HepG2 (cell line): ENCODE measurements at places on chromosomes 13 and 19. TPM values are rescaled to one million over a fixed set of nuclear protein-coding genes. Genes with fewer than 3 reads are reported as not detected.
A peak's percentile ranks its signal among the peaks of the same experiment; 100 is the strongest.

DNA sequence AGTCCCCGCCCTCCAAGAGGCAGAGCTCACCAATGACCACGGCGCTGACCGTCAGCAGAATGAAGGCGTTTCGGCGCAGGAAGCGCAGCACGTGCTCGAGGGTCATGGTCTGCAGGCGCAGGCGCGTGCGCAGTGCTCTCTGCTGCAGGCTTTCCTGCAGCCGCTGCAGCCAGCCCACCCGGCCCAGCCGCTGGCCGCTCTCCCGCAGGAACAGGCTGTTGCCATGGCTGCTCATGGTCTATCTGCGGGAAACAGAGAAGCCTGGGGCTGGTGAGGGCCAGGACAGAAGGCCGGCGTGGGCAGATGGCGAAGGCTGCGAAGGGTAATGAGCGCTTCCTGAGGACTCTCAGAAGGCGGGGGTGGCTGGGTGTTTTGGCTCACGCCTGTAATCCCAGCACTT is 7.0 kb downstream of the SLC1A6 start:
- H3K27ac ChIP-seq = no peak overlapping the region
- no peaks in the 10 kb centered on the region for H3K4me1 ChIP-seq
- no peaks in the 10 kb centered on the region for H3K36me3 ChIP-seq
- H3K4me3 ChIP-seq = no peak overlapping the region
- no peak for DNase-seq

GRCh38 chr19:11024259-11024658 is 63.4 kb downstream of the SMARCA4 start:
- no peak for DNase-seq

- no peaks in the 10 kb centered on the region for H3K27me3 ChIP-seq
- no peaks in the 10 kb centered on the region for H3K36me3 ChIP-seq
- no peaks in the 10 kb centered on the region for H3K4me1 ChIP-seq
- no peak for DNase-seq
Measured at GRCh38 chr13:85236413-85236812, 562.8 kb downstream of the SLITRK6 start.

DNA sequence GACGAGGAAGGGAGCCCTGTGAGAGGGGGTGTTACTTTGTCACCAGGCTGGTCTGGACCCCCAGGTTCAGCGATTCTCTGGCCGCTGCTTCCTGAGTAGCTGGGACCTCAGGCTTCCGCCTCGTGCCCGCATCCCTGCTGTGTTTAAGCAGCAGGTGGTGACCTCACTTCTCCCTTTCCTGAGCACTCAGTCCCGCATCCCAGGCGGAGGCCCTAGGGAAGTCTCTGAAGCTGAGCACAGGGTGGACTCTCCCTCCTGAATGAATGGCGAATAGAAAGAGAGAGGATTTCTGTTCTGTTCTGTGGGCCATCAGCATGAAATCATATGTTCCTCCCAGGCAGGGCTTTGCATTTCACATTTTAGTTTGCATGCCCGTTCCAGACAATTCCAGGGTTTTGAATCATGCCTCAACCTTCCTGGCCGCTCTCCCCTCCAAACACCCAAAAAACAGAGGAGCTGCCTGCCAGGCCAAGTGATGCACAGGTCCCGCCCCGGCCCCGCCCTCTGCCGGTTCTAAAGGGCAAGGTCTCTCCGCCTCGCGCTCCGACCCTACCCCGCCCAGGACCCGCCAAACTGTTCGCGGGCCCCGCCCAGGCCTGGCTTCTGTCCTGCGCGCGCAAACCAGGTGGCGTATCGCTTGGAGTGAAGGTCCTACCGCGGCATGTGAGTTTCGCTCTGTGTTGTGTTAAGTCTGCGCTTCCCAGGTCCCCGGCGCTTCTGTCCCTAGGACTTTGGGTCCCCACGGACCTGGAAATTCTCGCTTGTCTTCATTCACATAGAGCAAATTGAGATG is 35.1 kb upstream of the ZNF808 start:
- no peaks in the 10 kb centered on the region for H3K27me3 ChIP-seq
- no peaks in the 10 kb centered on the region for H3K4me1 ChIP-seq
- H3K4me3 ChIP-seq = no peak overlapping the region
- H3K36me3 ChIP-seq = no peaks in the 10 kb centered on the region
- no peak for DNase-seq

- no peak overlapping the region for H3K4me3 ChIP-seq
- H3K36me3 ChIP-seq = no peaks in the 10 kb centered on the region
- peaks cover 49% of the 10 kb centered on the region for H3K4me1 ChIP-seq
- H3K27me3 ChIP-seq = no peaks in the 10 kb centered on the region
- H3K27ac ChIP-seq = no peak overlapping the region
- no peak for DNase-seq
Measured at GRCh38 chr19:2592824-2593223, 109.7 kb downstream of the GNG7 start.

DNA sequence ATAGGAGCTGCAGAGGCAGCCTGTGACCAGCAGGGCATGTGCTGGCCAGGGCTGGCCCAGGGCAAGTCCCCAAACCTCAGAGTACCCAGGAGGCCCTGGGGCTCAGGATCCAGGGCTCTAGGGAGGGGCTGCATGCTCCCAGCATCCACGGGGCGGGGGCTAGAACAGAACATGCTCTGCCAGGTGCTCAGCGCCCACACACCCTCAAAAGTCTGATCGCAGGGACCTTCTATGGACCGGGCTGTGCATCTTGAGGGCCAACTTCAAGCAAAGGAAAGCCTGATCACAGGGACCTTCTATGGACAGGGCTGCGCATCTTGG is 33.5 kb downstream of the ELL start:
- DNase-seq = no peak
- H3K4me1 ChIP-seq = peaks cover 61% of the 10 kb centered on the region
- H3K36me3 ChIP-seq = no peaks in the 10 kb centered on the region; the same call in 2 of the 3 replicates
- H3K27me3 ChIP-seq = no peaks in the 10 kb centered on the region
- no peak overlapping the region for H3K4me3 ChIP-seq
- H3K27ac ChIP-seq = no peak overlapping the region

DNA sequence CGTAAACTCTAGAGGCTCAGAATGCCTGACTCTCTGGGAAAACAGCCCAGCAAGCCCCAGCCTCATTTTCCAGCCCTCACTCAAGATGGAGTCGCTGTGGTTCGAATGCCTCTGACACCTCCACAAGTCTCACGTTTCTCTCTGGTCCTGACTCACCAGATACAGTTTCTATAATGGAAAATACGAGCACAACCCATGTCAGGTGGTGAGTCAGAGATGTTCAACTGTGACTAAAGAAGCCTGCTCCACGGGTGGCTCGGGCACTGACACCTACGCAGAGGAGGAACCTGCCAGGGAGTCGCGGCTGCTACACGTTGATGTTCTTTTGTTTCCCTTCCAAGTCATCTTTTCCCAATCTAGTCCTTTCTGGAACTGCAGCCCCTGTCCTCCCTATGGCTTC is 87.1 kb upstream of the STK24 start:
- DNase-seq = no peak
- H3K4me3 ChIP-seq = no peak overlapping the region
- peaks cover 24% of the 10 kb centered on the region for H3K4me1 ChIP-seq
- H3K27ac ChIP-seq = no peak overlapping the region

GRCh38 chr19:58021541-58022282 is 12.1 kb upstream of the ZSCAN1 start:
- H3K4me1 ChIP-seq = no peaks in the 10 kb centered on the region
- no peaks in the 10 kb centered on the region for H3K27me3 ChIP-seq
- no peak overlapping the region for H3K27ac ChIP-seq
- peak; percentile 53 for DNase-seq
- no peak overlapping the region for H3K4me3 ChIP-seq
- H3K36me3 ChIP-seq = no peaks in the 10 kb centered on the region

DNA sequence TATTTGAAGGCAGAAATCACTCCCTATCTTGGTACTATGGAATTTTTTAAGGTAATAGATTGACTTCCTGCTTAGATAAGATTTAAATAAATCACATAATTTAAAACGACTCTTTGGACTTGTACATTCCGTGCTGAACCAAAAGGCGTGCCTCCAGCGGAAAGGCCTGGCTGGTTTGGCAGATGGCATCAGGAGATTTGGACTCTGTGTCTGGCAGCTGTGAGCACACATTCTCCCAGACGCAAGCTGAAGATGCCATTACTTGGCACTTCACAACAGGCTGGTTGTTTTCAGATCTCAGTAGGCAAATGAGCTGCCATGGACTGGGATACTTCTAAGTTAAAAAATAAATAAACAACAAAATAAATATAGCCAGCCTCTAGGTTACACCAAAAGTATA is 104.5 kb upstream of the SLC15A1 start:
- H3K36me3 ChIP-seq = no peaks in the 10 kb centered on the region
- no peak overlapping the region for H3K4me3 ChIP-seq
- H3K4me1 ChIP-seq = no peaks in the 10 kb centered on the region
- H3K27me3 ChIP-seq = no peaks in the 10 kb centered on the region; the same call in 1 of the 2 replicates
- DNase-seq = no peak

GRCh38 chr13:46797501-46798237 is 708 bp upstream of the ESD start:
- H3K27me3 ChIP-seq = no peaks in the 10 kb centered on the region; the same call in 2 of the 3 replicates
- no peaks in the 10 kb centered on the region for H3K36me3 ChIP-seq
- peak; percentile 36 for DNase-seq

GRCh38 chr19:53581871-53582279 is 43.9 kb downstream of the ZNF331 start:
- no peak overlapping the region for H3K4me3 ChIP-seq
- no peaks in the 10 kb centered on the region for H3K27me3 ChIP-seq
- peak overlapping the region; percentile 54 for H3K27ac ChIP-seq
- H3K4me1 ChIP-seq = peaks cover 66% of the 10 kb centered on the region

- peaks cover 19% of the 10 kb centered on the region for H3K4me1 ChIP-seq
- no peaks in the 10 kb centered on the region for H3K36me3 ChIP-seq
- no peaks in the 10 kb centered on the region for H3K27me3 ChIP-seq
- DNase-seq = no peak
- peak overlapping the region; percentile 74 for H3K4me3 ChIP-seq
Measured at GRCh38 chr19:8506402-8506957, 4.0 kb upstream of the PRAM1 start.

GRCh38 chr13:71214821-71215220 is 652.2 kb downstream of the DACH1 start:
- no peaks in the 10 kb centered on the region for H3K4me1 ChIP-seq
- no peak overlapping the region for H3K4me3 ChIP-seq
- no peak overlapping the region for H3K27ac ChIP-seq
- DNase-seq = no peak

DNA sequence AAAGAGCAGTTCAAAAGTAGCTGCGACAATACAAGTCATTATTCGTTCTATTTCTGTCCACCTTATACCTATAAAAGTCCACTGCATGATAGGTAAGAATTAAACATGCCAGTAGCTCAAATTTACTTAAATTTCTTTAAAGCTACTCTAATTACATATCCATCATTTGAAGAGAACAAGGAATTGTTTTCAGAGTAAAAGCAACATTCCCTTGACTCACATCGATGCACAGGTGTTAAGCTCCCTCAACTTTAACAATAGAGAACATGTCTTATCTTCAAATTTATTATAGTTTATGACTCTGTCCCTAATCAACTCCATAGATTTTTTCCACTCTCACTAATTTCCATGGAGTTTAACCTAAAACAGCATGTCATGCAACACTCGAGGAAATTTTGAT is 157.5 kb upstream of the ATXN8OS start:
- DNase-seq = no peak
- no peak overlapping the region for H3K27ac ChIP-seq
- no peak overlapping the region for H3K4me3 ChIP-seq
- no peaks in the 10 kb centered on the region for H3K4me1 ChIP-seq
- no peaks in the 10 kb centered on the region for H3K36me3 ChIP-seq
- no peaks in the 10 kb centered on the region for H3K27me3 ChIP-seq

DNA sequence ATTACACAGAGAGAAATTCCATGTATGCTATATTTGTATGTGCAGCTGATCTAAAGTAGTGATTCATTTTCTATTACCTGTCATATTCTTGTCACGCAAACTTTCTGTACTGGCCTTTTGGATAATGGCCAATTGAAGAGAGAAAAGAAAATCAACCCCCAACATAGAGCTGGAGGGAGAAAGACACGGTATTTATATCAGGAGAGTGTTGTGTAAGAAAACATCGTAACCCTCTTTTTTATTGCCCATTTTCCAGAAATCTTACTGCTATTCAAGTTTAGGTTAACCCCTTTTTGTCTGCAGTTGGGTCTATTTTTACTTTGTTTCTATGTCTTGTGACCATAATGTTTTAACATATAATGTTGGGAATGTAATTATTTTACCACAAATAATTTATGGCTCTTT is 27.9 kb downstream of the DGKH start:
- no peaks in the 10 kb centered on the region for H3K4me1 ChIP-seq
- H3K4me3 ChIP-seq = no peak overlapping the region
- no peak for DNase-seq

GRCh38 chr13:54124700-54125099 is 1096.1 kb downstream of the OLFM4 start:
- H3K4me3 ChIP-seq = no peak overlapping the region
- H3K27ac ChIP-seq = no peak overlapping the region
- no peaks in the 10 kb centered on the region; the same call in 1 of the 2 replicates for H3K27me3 ChIP-seq
- no peaks in the 10 kb centered on the region for H3K36me3 ChIP-seq
- DNase-seq = no peak

GRCh38 chr13:41608839-41609177 is 151.5 kb downstream of the RGCC start:
- no peaks in the 10 kb centered on the region; the same call in 1 of the 2 replicates for H3K36me3 ChIP-seq
- no peaks in the 10 kb centered on the region for H3K27me3 ChIP-seq
- peaks cover 54% of the 10 kb centered on the region for H3K4me1 ChIP-seq

DNA sequence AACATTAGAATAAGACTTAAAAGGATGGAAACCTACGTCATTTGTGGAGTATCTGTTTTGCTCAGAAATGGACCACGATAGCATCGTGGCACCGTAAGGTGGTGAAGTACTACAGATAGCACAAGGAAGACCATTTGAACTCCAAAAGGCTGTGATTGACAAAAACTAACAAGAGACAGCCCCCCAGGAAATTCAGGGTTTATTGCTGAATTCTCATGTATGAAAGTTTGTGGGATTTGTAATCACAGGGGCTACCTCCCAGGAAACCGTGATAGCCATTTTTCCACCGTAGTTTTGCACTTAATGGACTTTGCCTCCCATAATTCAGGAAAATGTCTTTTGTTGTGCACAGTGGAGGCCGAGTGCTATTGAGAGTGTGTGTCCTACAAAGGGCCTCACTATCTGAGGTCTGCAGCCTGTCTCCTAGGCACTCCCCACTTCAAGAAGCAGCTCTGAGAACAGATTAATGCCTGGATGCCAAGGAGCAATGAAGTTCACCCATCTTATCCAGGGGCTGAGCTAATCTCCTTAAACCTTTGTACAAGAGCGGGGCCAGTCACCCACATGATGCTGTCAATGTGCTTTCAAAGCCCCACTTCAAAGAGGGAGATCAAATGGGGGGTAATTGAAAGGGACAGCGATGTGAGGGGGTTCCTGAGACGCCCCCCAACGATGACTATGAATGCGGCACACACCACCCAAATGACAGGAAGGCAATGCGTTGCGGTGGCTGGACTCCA is 182.6 kb downstream of the COL4A1 start:
- no peak overlapping the region for H3K4me3 ChIP-seq
- H3K4me1 ChIP-seq = no peaks in the 10 kb centered on the region
- no peaks in the 10 kb centered on the region for H3K36me3 ChIP-seq

GRCh38 chr13:105641121-105641520 is 894.3 kb downstream of the EFNB2 start:
- H3K27ac ChIP-seq = no peak overlapping the region
- H3K27me3 ChIP-seq = no peaks in the 10 kb centered on the region
- H3K36me3 ChIP-seq = no peaks in the 10 kb centered on the region
- H3K4me1 ChIP-seq = no peaks in the 10 kb centered on the region
- no peak for DNase-seq

Gene ZFP14
- total RNA-seq = 5.0 and 5.7 TPM in 2 replicates

Gene CILP2
- total RNA-seq = 0.09 TPM in 1 of 2 replicates, not detected in the other

Gene CGB7
- not detected in 2 replicates for total RNA-seq

Gene FUT2
- total RNA-seq = 0.07 TPM in 1 of 2 replicates, not detected in the other

Gene APOE
- 458 and 1,328 TPM in 2 replicates for total RNA-seq

Gene TMEM150B
- 0.74 and 1.3 TPM in 2 replicates for total RNA-seq

Gene MISP3
- total RNA-seq = 5.2 and 5.4 TPM in 2 replicates

Gene SBK2
- 0.24 and 0.45 TPM in 2 replicates for total RNA-seq

Gene CLEC11A
- total RNA-seq = not detected in 2 replicates

Gene FLT1
- total RNA-seq = 0.02 TPM in 1 of 2 replicates, not detected in the other

Gene C1QTNF9
- not detected in 2 replicates for total RNA-seq
